ENCODE measurements at places on chromosomes 11 and 22. TPM values are rescaled to one million over a fixed set of nuclear protein-coding genes. Genes with fewer than 3 reads are reported as not detected.

Gene TOMT
- total RNA-seq: not detected

Gene SLC15A3
- total RNA-seq: 0.75 TPM

Gene PRSS23
- total RNA-seq: 34.2 TPM

Gene FBXO3
- total RNA-seq: 40.5 TPM

Gene CFAP300
- not detected for total RNA-seq

Gene OR52H1
- total RNA-seq: not detected

Gene SHISAL1
- total RNA-seq: 0.67 TPM

Gene RFPL2
- 4.1 TPM for total RNA-seq

Gene HBG1
- not detected for total RNA-seq

Gene MS4A15
- not detected for total RNA-seq

Gene CCDC15
- 1.2 TPM for total RNA-seq

Gene VSIG10L2
- not detected for total RNA-seq
